ENCODE measurements at places on chromosomes 3 and 15.

DNA sequence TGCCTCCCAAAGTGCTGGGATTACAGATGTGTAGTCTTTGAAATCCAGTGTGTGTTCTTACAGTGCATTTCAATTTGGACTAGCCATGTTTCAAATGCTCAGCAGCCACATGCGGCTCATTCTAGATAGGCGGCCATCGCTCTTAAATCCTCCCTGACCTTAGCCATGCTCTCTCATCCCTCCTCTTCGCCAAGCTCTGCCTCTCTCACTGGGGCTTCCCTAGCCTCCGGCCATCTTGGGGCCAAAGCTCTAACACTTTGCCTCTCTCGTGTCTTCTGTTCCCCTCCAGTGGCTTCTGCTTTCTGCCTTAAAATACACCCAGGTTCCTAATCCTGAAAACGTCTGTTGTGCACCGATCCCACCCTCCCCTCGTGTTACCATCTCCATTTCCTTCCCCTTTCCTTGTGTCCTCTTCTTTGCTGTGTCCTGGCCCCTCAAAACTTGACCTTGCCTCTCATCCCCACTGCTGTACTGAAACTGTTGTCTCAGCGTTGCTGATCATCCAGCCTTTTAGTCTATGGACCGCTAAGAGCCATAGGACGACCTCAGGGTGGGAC, 1.4 kb upstream of the GHRL start:
- DNase-seq = no peak

DNA sequence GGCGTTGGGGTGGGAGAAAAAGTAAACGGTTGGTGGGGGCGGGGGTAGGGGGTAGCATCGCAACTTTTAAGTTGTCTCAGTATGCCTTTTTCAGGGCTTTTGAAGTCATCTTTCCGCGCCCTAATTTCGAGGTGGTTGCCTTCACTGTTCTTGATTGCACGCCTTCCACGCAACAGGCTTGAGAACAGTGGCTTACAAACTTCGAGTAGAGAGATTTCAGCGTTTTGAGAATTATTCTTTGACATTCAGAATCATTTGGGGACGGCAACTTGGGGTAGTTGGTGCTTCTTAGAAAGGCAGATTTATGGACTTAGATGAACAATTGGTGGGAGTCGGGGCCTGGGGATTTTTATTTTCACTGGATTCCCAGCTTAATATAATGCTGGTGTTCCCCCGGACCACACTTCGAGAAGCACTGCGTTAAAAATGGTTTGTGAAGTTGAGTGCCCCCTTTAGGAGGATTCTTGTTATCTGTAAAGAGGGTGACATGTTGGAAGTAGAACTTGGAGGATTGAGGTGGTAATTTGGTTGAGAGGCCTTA, 880 bp downstream of the PPP4R2 start:
- DNase-seq = peak; percentile 56

DNA sequence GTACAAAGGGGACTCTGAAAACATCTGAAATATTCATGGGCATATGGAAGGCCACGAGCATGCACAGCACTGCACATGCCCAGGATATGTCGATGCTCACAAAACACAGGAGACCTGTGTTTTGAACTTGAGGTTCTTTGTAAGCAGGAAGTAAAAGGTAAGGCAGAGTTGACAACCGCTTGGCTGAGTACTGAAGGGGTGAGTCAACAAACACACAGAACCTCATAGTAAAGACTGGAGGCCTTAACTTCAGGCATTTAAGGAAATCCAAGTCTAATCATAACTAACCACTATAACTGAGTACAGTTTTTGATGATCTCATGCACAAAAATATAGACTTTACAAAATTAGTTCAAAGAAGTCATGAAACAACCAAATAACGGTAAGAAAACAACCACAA, 80.6 kb downstream of the MYO9A start:
- no peak for DNase-seq

DNA sequence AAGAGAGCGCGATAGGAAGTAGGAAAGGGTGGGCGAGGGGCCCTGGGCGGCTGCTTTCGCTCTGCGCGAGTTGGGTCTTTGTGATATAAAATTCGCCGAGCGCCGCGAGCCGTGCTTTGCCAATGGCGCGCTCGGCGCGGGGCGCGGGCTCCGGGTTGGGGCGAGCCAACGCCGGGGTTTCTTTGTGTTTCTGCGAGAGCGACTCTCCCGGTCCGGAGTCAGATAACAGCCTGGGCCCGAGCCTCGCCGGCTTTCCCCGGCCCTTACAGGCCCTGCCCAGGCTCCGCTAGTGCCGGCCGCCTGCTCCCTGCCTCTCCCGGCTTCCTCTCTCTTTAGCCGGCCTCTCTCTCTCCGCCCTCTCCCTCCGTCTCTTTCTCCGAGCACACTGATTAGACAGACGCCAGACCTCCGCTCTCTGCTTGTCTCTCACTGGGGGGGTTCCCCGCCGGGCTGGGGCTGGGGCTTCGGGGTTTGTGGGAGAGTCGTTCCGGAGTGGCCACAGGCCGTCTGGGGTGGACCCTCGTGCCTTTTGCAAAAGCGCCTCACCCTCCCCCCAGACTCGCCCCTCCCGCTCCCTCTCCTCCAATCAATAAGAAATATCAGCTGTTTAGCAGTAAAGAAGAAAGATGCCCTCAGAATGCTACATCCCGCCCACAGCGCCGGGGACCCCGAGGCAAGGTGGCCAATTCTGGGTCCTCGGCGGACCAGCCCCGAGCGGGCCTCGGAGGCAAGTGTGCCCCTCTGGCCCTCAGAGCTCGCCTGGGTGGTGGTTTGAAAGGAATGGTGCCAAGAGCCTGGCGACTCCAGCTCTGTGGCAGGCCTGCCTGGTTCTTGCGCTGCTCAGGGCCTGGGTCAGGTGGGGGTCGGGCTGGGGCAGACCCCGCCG, 2.9 kb downstream of the NR2F2 start:
- DNase-seq = no peak

GRCh38 chr3:191328962-191329653, at the start of gene CCDC50:
TSS of gene CCDC50 (plus strand) at chr3:191329394. CDS start at chr3:191329675, 281 bp downstream.
- DNase-seq = peak; percentile 24

DNA sequence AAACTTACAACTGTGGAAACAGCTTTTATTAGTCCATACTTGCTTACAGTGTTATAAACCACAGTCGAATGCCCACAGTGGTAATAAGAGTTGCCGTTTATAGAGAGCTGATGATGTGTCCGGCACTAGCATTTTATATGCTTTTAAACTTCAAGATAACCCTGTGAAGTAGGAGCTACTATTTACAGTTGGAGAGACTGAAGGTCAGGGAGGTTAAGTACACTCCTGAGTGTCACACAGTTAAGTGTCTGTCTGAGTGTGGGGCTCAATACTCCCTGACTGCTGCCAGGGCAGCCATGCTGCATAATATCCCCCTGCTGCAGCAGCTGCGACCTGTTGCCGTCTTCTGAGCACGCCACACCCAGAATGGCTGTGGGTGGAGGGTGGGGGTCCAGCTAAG, 89.9 kb upstream of the TNFAIP8L3 start:
- no peak for DNase-seq

Data from stimulated activated CD4-positive, alpha-beta T cell treated with anti-CD3 and anti-CD28 coated beads, Interleukin-1b, Interleukin-23, amount 100 ng/mL, for 48 hours (primary cell).